ENCODE measurements at places on chromosomes 6 and 20. TPM values are rescaled to one million over a fixed set of nuclear protein-coding genes. Genes with fewer than 3 reads are reported as not detected.

The RUNX2 gene
- 0.83 TPM for total RNA-seq

The MUC22 gene
- total RNA-seq = not detected

The FOXP4 gene
- 16.8 TPM for total RNA-seq

The TAB2 gene
- 73.2 TPM for total RNA-seq

The HMGA1 gene
- 39.7 TPM for total RNA-seq

The C20orf202 gene
- not detected for total RNA-seq

The PSORS1C1 gene
- total RNA-seq = 1.9 TPM

The MAP7 gene
- total RNA-seq = 3.1 TPM

DNA sequence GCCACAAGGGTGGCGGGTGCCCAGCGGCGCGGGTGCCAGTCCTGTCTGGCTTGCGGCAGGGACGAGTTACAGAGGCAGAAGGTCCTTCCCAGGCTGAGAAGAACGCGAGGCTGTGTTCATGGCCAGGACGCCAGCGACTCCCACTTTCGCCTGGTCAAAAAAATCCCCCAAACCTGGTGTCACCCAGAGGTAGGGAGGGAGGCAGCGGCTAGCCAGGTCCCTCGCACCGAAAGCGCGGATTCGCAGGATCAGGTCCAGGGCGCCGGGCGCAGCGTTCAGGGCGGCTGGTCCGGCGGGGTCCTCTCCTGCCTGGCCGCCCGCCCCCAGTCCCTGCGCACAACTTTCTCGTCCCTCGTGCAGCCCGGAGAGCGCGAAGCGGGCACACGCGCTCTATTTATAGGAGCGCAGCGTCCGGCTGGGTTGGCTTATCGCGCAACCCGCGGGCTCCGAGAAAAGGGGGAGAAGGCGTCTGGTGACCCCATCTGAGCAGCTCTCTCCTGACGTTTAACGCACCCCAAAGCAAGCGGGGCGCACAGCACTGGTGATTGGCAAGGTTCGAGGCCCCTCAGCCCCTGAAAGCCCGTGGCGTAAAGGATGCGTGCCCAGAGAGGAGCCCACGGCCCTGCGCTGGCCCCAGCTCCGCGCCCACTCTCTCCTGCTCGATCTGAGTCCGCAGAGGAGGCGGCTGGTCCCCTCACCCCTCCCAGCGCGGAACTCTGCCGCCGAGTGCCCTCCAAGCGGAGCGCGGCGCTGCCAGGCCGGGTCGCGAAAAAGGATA, 519 bp downstream of the CBLN4 start:
- DNase-seq = no peak

- DNase-seq = no peak
Measured at GRCh38 chr20:52621401-52621800, 350.8 kb upstream of the TSHZ2 start.

DNA sequence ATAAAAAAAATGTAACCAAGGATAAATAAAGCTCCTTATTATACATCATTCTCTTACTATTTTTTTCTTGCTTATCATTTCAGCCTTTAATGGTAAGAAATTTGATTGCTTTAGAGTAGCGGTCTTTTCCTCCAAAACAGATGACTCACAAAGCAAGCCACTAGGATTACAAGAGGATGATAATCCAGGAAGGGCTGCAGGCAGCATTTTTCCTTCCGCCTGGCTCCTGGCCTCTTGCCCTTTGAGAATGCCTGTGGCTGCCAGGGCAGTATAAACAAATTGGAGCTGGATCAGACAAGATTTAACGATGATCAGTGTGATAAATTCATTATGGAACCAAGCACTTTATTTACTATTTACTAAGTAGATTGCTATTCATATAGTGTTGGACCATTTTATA, 9.7 kb upstream of the FBXL4 start:
- no peak for DNase-seq

DNA sequence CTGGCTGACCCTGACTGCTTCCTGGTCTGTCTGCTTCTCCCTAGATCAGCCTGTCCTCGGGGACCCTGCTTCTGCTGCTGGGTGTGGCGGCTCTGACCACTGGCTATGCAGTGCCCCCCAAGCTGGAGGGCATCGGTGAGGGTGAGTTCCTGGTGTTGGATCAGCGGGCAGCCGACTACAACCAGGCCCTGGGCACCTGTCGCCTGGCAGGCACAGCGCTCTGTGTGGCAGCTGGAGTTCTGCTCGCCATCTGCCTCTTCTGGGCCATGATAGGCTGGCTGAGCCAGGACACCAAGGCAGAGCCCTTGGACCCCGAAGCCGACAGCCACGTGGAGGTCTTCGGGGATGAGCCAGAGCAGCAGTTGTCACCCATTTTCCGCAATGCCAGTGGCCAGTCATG, 6.3 kb downstream of the NRSN2 start:
- no peak for DNase-seq

DNA sequence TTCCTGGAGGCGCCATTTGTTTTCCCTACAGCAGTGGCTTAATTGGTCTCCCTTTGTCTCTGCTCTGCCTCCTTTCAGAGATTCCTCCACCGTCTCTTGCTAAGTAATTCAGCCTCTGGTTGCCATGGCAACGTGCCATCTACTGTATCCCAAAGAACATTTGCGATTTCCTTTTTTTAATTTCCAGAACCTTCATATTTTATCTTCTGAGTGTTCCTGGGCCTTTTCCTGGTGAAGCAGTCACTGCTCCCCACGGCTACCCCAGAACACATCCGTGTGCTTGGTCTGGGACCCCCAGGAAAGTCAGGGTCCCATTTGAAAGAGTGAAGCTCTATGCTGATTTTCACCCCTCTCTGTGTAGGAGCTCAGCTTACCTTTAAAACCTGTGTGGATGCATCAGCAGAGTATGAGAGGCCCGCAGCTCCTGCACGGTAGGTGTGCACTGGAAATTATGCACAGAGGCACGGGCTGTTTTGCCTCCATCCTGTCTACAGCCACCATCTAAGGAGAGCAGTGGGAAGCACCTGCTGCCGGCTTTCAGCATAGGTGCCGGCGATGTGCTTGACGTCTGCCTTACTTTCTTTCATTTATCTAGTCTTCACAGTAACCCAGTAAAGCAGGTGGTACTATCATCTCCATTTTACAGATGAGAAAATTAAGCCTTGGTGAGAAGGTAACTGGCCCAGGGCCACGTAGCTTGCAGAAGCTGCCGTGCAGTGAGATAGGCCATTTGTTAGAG, 122.8 kb downstream of the SYCP2 start:
- DNase-seq = no peak

DNA sequence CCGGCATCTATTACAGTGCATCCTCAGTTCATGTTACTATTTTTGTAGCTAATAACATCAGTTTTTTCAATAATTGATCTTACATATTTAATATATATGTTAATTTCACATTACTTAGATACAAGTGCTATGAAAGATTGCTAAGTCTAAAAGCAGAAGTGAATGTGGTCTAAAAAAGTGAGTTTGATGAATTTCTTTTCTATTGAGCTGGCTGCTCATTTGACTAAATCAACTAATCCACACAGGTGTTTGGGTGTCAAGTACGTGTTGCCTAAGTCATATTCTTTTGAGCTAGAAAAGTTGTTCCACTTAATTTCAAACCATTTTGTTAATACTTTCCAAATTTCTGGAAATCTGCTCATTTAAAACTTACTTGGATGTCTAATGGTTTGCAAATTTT, 46.6 kb upstream of the EZR start:
- DNase-seq = no peak

DNA sequence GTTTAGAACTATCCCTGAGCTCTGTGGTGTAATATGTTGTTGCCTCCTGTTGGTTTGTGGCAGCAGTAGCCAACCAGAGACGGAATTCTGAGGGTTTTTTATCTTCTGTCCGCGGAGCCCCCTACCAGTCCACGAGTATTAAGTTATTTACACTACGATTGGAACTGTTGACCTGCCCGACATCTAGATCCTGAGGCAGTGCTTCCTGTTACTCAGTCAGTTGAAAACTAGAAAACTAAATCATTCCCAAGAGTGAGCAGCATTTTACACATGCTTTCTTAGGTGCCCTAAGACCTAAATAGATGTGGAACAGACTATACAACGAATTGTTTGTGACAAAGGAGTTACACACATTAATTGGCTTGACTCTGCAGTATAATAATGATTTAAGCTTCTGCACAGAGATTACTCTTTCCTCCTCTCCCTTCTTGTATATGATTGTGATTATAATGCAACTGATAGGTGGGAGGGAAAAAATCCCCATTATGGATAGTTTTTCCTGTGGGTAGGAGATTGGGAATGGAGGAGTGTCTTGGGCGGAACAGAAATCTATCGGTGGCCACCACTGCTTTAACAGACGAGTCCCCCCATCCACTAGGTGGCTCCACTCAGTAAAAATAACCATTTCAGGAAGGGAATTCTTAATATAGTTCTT, 1.7 kb downstream of the LOC128125822 start:
- no peak for DNase-seq

GRCh38 chr6:134622382-134623173, 304.7 kb upstream of the SGK1 start:
- no peak for DNase-seq

- no peak for DNase-seq
Measured at GRCh38 chr6:43658161-43658560, 13.3 kb downstream of the RSPH9 start.

GRCh38 chr20:31908424-31908823, 38.0 kb downstream of the TTLL9 start:
- DNase-seq = no peak

DNA sequence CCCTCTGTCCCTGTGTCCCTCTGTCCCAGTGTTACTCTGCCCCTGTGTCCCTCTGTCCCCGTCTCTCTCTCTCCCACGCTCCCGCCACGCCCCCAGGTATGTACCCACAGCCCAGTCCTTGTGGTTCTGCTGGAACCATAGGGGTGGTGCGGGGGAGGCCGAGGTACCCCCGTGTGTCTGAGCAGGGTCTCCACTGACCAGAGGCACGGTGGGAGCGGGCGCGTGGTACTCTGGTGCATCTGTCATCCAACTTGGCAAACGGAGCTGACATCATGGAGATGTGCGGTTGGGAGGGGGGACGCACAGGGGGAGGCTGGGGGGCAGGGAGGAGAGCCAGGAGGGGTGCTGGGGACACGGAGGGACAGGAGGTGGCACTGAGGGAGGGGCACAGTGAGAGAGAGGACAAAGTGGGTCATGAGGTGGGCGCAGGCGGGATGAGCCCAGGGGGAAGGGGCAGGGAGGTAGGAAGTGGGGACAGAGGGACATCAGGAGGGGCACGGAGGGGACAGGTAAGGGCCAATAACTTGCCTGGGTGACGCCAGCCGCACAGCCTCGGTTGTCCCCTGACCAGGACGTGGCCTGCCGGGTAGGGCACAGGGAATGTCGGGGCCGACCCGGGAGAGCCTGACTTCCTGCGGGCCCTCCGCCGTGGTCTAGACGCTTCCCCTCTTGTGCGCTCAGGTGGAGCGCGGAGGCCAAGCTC, 163.6 kb upstream of the PDE10A start:
- peak; percentile 78 for DNase-seq

GRCh38 chr20:57475388-57476083, 49.4 kb downstream of the CTCFL start:
- peak; percentile 60 for DNase-seq

- DNase-seq = no peak
Measured at GRCh38 chr20:62686869-62687830, 21.5 kb upstream of the NTSR1 start.

- no peak for DNase-seq
Measured at GRCh38 chr20:63886921-63887320, 8.0 kb upstream of the DNAJC5 start.

GRCh38 chr6:33839399-33840047, 35.7 kb upstream of the MLN start:
- DNase-seq = no peak

GRCh38 chr6:151010071-151010470, 144.6 kb downstream of the MTHFD1L start:
- DNase-seq = no peak

DNA sequence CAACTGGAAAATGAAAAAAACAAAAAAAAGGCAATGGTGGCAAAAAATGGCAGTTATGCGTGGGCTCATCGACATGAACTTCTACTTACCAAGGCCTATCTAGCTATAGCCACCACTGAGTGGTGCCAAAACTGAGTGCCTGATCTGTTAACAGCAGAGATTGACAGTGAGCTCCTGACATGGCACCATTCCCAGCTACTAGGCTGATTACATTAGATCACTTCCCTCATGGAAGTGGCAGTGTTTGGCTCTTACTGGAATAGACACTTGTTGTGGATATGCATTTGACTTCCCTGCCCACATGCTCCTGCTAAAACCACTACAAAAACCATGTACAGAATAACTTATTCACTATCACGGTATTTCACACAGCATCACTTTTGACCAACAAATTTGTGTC, 216.1 kb upstream of the SGK1 start:
- no peak for DNase-seq

DNA sequence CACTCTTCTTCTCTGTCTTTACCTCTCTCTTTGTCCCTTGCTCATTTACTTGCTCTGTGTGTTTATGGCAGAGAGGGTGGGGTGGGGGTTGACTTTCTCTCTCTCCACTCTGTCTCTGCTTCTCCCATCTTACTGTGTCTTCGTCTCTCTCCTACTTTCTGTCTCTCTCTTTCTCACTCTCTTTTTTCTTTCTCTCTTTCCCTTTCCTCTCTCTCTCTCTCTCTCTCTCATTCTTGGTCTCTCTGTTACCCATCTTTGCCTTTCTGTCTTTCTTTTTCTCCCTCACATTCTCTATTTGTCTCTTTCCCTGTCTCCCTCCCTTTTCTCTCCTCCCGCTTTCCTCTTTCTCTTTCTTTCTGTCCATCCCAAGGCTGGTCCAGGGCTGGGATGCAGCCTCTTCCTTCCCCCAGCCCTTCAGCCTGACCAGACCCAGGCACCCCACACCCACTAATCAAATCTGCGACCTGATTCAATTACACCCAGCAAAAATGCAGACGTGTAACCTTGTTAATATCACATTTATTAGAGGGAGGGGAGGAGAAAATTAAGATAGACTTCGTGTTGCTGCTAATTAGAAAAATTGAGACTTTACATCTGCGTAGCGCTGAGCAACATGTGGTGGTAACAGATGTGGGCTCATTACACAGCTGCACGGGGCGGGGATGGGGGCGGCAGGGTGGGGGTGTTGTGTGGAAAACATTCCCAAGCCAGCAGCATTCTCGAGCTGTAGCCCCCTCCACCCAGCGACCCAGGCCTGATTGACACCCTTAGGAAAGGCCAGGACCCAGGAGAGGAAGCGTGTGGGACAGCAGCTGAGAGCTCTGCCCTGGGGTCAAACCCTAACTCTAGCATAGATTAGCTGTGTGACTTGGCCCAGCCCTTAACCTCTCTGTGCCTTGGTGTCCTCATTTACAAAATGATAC, 124.9 kb upstream of the MAFB start:
- DNase-seq = no peak

GRCh38 chr6:106773996-106774629, 144.7 kb downstream of the QRSL1 start:
- DNase-seq = no peak

GRCh38 chr6:37289931-37290330, 32.0 kb upstream of the TMEM217 start:
- DNase-seq = no peak

- DNase-seq = no peak
Measured at GRCh38 chr20:23211164-23211563, 125.0 kb upstream of the CD93 start.
